Stimulated activated CD4-positive, alpha-beta T cell treated with anti-CD3 and anti-CD28 coated beads, Interleukin-1b, Interleukin-23, amount 100 ng/mL, for 4 hours (primary cell): ENCODE measurements at places on chromosomes 1 and 21.

GRCh38 chr1:16093611-16094010, 20.2 kb upstream of the FAM131C start:
- DNase-seq: no peak

GRCh38 chr1:224245188-224245587, 62.1 kb downstream of the DEGS1 start:
- no peak for DNase-seq

DNA sequence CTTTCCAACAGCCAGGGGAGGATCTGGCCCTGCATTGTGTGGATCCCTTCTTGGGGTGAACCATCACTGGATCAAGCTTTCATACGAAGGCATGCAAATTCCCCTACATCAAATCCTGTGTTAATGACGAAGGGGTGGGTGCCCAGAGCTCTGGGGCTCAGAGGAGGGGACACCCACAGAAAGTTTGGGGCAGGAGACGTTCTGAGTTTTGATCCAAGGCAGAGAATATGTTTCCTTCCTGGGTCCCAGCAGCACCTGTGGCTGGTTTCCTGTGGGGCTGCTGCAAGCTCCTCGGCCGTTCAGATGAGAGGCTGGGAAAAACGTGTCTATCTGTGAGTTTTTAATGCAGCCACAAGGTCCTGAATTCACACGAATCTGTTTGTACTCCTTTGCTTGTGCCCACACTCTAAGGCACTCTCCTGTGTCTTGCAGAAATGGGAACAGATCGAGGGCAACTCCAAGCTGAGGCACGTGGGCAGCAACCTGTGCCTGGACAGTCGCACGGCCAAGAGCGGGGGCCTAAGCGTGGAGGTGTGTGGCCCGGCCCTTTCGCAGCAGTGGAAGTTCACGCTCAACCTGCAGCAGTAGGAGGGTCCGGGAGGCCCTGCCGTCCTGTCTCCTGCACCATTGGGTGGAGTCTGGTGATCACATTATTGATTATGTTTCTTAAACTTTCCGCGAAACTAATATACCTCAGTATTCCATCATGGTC, 147.1 kb downstream of the PGBD5 start:
- no peak for DNase-seq

DNA sequence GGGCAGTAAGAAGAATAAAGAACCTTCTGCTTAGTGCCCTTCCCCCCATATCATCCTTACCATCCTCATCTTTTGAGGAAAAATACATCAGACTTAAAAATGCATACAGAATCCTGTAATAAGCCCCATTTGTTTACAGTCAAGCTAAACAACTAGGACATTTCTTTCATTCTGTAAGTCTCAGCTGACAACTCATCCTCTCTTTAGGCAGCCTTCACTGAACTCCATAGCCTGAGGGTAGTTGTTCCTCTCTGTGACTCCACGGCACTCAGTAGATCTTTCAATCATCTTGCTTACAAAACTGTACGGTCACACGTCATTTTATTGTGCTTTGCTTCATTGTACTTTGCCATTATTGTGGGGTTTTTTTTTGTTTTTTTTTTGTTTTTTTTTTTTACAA, 82.5 kb downstream of the NRIP1 start:
- no peak for DNase-seq

DNA sequence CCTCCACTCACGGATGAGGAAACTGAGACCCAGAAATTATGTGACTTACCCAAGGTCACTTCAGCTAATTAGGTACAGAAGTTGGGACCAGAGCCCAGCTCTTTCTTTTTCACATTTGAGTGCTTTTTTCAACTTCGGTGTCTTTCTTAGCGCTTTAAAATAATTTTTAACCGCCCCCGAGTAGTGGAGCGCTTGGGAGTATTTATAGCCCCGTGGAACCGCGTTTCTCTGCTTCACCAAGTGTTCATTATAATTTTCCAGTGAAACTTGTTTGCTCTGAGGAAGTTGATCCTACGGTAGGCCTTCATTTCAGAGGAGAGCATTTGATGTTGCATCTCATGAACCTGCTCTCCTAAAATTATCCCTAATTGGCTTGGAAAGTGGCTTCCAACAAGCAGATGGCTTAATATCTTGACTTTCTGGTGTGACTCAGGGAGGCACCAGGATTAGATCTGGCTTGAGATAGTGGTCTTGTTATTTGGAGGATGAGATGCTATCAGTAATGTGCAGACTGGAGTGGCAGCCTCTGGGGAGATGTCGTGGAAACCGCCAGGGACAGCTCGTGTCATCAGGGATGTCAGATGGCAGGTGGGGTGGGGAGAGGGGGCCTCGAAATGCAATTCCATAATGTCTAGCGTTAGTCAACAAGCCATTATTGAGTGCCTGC, 321.3 kb downstream of the CAMTA1 start:
- DNase-seq: no peak

GRCh38 chr1:205989786-205990185, 13.4 kb downstream of the RAB7B start:
- DNase-seq: no peak

DNA sequence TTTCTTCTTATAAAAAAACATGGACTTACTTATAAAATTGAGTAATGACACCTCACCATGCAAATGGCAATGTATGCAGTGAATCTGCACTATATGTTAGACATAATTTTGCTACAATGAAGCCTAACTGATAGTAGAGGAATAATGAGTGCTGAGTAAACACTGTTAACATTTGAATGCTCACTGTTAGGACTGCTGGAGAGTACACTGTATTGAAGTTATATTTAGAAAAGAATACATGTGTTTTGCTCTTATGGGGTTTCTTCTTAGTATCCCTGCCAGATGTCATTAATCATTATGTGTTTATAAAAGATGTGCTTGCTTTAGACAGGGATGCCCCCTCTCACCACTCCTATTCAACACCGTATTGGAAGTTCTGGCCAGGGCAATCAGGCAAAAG, 111.1 kb upstream of the ZP4 start:
- DNase-seq: no peak

GRCh38 chr1:17419626-17420328, 19.7 kb downstream of the RCC2 start:
- DNase-seq: peak; percentile 64

DNA sequence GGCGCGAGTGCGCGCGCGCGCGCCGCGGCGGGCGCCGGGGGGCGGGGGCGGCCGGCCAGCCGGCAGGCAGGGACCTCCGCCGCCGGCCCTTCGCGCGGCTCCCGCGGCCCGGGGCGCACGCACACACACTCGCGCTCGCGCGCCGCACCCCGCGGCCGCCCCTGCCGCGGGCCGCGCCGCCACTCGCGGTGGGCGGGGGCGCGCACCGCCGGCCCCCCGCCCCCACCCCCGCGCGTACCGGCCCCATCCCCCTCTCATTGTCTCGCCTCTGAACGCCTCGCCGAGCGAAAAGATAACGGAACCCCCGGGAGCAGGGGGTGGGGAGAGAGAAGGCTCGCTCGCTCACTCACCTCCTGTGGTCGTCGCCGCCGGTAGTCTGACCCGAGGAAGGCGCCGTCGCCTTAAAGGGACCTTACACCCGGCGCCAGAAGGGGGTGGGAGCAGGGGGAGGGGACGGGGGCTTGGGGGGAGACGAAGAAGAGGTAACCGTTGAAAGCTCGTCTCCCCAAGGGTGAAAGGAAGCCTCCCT, 428 bp downstream of the POGZ start:
- DNase-seq: peak; percentile 41

GRCh38 chr21:46550116-46550941, 54.6 kb downstream of the S100B start:
- peak; percentile 11 for DNase-seq

GRCh38 chr1:245332513-245332912, 177.7 kb downstream of the KIF26B start:
- no peak for DNase-seq

DNA sequence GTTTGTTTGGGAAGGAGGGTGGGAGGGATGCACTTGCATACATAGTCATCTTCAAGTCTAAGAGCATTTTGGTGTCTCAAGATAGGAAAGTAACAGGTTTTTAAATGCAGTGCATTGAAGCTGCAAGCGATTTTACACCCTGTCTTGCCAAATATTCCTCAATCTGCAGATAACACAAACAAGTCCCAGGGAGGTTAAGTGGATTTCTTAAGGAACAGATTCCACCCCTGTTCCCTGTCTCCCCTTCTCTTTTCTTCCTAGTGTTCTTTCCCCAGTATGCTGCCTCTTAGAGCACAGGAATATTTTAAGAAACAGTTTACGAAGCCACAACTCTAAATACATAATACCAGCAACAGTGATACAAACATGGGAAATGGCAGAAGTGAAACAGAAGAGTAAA, 389.9 kb downstream of the PLPP3 start:
- no peak for DNase-seq

DNA sequence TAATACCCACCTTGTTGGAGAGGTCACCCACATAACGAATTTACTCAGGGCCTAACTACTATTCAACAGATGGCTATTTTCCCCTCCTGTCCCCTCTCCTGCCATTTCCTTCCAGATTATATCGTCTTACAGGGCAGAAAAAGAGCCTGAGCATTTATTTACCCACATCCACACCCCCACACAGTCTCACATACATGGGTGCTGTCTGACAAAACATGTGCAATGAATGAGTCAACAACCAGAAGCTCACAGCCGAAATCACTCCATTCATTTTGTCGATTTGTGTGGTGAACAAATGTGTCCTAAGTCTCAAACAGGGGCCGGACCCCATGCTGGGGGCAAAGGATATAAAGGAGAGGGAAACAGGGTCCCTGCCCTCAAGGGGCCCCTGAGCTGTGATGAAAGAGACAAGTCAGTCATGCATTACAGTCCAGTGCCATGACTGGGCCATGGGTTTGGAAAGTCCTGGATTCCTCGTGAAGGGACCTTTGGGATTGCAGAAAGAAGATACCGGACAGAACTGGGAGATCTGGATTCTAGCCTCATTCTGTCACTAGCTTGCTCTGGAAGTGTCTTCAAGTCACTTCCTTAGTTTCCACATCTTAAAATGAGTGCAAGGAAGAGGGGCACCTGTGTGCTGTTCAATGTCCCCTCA, 16.4 kb upstream of the ZNF683 start:
- DNase-seq: no peak

DNA sequence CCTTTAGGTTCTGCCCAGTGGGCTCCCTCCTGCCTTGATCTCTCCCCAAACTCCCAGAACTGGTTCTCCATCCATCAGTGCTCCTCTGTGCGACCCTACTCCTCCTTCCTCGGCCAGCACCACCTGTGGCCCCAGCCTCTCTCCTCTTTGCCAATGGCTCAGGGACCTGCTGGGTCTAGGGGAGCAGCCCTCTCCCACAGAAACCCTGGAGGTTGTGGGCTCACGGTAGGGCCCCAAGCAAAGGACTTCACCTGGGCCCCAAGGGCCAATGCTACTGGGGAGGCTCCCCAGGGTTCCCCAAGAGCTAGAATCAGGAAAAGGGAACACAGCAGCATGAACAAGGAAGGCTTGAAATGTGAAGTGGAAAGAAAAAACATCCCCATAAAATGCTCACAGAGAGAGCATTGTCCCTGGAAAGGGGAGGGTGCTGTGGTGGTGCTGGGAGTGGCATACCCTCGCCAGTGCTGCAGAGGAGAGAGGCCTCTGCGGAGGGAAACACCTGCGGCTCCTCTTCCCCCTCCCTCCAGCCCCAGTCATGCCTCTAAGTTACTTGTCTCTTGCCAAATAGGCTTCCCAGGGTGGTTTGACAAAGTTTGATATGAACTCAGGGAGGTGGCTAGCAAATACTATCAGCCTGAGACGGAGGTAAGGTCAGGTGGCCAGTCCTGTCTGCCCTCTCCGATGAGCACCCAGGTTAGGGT, 2.5 kb downstream of the TMEM63A start:
- no peak for DNase-seq

DNA sequence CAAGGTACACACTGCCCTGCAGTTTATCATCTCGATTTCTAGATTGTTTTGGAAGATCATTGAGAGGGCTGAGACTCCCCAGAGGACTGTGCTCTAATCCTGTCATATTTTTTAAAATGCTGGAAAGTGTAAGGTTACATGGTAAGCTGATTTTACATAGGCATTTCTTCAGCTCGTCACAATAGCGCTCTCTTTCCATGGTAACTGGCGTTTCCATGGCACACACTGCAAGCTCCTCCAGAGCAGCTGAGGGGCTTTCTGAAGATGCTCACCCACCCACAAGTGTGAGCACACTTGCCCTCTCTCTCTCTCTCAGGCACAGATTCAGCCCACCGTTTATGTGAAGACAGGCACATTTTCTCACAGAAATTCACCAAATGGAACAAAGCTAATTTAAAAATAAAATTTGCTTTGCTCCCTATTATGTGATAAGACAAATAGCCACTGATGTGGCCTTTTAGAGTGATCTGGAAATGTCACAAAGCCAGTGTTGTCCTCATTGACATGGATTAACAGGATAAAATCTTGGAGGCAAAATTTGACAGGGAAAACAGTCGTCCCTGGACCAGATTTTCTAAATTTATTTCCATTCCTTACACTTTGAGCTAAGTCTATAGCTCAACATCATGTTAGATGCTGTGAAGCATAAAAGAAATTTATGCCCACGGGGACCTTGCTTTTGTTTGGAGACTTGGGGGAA, 421.5 kb downstream of the RWDD3 start:
- DNase-seq: no peak

DNA sequence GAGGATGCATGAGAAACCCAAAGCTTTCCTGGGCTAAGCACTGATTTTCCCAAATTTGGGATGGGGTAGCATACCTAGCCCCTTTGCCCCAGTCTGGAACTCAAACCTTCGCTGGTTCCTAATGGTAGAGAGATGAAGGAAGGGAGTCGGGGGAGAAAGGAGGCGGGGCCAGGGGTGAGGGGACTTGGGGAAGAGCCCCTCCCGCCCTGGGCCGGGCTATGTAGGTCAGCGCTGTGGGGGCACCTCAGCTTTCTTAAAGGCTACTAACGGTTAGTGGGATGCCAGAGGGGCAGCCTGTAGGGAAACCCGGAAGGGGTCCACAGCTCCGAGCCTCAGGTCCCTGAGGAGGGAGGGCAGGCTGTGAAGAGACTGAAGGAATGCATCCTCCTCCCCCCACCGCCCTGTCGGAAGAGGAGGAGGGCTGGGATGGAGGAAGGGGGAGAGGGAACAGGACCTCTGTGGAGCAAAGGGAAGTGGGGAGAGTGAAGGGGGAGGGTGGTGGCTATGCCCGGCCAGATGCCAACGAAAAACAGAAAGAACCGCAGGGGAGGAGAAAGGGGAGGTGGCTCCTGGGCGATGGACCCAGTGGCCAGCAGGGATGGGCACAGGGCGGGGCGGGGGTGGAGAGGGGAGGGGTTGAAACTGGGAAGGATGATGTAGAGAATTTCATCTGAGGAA, 1.3 kb downstream of the CADM3 start:
- no peak for DNase-seq

DNA sequence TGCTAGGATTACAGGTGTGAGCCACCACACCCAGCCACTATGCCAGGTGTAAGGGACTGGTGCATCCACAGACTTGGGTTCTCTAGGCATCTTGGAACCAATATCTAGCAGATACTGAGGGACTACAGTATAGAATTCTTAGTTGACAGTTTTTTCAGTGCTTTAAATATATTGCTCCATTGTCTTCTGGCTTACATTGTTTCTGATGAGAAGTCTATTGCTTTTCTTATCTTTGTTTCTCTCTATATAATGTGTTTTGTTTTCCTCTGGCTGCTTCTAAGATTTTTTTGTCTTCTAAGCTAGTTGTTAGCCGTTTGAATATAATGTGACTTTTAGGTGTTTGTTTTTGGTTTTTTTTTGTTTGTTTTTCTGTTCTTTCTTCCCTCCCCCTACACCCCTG, 13.5 kb downstream of the NUF2 start:
- no peak for DNase-seq

- DNase-seq: no peak
Observed at GRCh38 chr1:77624102-77624501, 58.4 kb downstream of the ZZZ3 start.

GRCh38 chr1:170749549-170749948, 85.6 kb downstream of the PRRX1 start:
- DNase-seq: no peak
